ENCODE measurements at places on chromosomes 3 and 15.
A peak's percentile ranks its signal among the peaks of the same experiment; 100 is the strongest.

DNA sequence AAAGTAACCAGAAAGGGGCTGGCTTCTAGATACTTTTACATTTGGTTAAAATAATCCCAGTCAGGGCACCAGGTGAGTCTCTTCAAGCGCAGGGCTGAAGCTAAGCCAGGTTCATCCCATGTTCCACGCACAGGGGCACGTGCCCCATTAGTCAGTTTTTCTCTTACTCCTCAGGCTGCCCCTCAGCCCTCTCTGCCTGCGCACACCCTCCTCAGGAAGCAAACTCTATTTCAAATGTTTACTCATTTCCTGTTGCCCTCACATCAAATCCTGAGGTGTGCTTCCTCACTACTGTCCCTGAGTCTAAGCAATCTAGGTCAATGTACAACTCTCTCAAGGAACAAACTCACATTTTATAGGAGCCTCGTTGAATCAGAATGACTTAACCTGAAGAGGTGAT is 48.5 kb downstream of the THBS1 start:
- DNase-seq = no peak

- no peak for DNase-seq
Measured at GRCh38 chr3:54511766-54512365, 389.5 kb downstream of the CACNA2D3 start.

DNA sequence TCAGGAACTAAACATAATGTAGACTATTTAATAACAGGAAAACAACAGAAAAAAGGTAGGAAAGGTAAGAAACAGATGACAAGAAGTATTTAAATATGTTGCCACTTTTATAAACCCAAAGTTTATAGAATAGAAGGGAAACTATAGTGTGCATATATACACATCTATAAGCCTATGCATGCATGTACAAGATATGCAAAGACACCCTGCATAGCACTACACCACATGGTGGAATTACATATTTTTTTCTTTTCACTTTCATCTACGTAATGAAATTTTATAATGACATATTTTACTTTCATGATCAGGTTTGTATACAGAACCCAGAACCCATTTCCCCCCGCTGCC is 136.8 kb downstream of the MEX3B start:
- no peak for DNase-seq

- DNase-seq = no peak
Measured at GRCh38 chr3:42118762-42119361, 27.7 kb downstream of the TRAK1 start.

DNA sequence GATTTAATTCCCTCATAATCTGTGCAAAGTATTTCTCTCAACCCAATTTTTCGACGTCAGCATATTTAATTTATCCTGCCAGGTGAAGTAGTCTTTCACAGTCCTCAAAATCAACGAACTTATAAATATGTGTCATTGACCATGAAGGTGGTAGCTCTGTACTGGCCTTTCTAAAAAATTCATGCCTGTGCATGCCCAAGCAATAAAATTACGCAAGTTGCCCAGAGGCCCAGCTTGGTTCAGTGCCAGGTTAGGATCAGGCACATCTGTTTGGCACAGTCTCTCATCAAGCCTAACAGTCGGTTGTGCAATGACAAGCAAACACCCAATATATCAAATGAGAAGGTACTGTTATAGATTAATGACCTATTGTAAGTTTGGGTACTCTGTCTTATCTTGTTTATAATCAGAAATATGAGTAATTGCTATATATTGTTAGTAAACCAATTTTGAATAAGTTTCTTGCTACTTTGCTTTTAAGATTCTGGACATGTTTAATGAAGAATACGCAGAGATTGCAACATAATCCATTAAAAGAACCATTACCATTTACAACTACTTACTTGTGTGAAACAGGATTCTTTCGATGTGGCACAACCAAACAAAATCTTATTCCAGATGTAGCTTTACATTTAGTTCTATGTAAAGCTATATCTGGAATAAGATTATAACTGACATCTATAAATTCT is 159.0 kb upstream of the IL12A start:
- DNase-seq = peak; percentile 95

DNA sequence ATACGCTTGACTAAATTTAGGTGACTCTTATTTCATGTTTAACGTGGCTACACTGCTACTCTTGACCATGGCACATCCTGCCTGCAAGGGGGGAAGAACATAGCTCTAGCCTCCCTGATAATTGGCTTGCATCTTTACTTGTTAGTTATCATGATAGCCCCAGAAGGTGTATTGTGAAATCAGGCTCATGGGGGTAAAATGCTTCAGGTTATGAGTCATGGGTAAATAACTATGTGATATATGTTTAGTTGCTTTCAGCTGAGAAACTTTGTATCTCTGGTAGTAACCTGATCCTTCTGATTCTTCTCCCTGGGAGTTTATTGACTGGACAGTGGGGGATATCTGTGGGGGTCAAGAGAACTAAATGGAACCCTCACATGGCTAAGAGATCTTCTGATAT is 660.8 kb upstream of the UBE2E2 start:
- no peak for DNase-seq

DNA sequence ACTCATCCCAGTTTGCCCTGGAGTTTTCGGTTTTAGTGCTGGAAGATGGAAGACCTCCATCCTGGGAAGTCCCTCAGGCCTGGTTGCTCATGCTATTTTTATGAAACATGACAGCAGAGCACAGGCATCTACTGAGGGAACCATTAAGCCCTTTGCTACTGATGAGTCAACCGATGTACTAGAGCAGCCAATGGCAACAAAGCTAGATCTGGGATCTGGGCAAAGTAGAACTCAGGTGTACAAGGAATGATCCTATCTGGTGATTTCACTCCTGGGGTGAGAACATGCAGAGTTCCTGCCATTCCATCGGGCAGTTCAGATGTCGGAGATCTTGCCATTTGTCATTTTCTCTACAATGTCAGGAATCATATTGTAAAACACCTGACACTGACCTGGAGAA is 166.2 kb upstream of the NSMCE3 start:
- no peak for DNase-seq

- DNase-seq = no peak
Measured at GRCh38 chr3:149368674-149369497, 8.6 kb downstream of the TM4SF1 start.

DNA sequence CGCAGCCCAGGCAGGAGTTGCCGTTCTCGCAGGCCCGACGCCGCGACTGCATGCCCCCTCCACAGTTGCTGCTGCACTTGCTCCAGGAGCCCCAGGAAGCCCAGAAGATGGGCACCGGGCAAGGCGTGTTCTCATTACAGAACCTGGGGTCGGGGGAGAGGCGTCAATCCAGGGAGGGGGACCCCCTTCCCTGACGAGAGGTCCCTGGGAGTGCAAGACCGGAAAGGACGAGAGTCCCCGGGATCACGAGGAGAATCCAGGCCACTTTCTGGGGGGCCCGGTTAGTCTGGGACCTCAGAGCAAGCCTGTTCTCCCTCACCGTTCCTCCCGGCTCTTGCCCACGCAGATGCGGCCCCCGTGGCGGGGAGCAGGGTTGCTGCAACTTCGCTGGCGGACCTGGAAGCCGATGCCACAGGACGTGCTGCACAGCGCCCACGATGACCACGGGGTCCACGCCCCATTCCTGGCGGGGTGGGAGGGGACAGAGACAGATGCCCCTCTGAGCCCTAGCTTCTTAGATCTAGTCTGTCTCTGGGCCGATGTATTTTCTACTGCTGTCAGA is 113.9 kb downstream of the SEMA5B start:
- DNase-seq = no peak

DNA sequence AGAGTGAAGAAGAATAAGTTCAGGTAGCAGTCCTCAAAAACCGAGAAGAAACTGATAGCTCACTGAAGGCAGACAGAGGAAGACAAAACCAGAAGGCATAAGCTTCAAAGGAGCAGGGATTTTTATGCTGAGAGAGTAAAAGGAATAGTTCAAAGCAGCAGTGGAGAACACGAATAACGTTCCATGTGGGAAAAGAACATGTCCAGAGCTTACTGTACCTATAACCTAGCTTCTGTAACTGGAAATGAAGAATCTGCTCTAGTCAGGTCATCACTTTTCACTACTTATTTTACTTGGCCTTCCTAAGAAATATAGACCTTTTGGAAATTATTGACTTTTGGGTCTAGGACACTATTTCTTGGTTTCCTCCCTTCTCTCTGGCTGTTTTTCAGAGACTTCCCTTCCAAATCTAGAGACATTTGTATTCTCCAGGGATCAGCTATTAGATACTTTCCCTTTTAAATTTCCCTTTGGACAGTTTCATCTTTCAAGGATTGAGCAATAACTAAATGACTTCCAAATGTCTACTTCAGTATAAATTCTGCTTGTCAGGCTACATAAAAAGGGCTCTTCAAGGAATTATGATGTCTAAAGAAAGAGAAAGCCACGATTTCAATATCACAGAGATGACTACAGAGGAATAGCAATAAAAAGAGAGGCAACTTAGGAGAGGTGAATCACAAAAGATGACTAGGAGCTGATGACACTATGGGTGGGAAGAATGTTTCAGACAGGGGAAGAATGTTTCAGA is 46.7 kb downstream of the UBE3A start:
- peak; percentile 87 for DNase-seq

GRCh38 chr3:116939091-116939490 is 229.5 kb downstream of the TUSC7 start:
- DNase-seq = no peak

GRCh38 chr3:149235599-149236424 is 14.2 kb upstream of the CP start:
- no peak for DNase-seq

GRCh38 chr15:45112591-45113379 is 1.2 kb downstream of the DUOX2 start:
- no peak for DNase-seq

- no peak for DNase-seq
Measured at GRCh38 chr3:46859001-46859710, 4.1 kb downstream of the MYL3 start.

- DNase-seq = peak; percentile 27
Measured at GRCh38 chr3:77414881-77415280, 375.0 kb downstream of the ROBO2 start.

DNA sequence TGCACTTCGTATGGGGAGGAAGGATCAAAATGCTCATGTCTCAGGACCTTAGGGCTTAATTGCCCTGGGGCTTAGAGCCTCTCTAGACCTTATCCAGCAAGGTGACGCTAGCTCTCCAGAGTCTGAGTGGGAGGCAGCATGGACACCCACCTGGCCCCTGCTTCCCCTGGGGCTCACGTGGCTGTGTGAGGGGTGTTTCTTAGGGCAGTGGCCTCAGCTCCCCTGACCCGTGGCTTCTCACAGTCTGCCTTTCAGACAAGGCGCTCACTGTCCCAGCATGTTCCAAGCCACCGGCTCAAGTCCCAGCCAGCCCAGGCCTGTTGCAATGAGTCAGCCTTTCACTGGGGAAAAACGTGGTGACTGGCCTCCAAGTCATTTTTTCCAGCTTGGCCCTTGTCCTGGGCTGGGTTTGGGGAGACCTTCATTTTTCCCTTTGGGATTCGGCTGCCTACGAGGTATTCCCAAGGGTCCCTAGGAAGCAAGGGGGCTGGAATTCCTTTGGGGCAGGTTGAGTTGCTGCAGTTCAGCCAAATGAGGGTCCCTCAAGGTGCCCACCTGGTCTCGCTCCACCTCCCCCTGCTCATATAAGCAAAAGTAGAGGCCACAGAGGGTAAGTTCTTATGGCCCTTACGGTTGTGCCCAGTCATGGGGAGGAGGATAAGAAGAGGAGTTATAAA is 15.7 kb downstream of the BHLHE40 start:
- peak; percentile 78 for DNase-seq

DNA sequence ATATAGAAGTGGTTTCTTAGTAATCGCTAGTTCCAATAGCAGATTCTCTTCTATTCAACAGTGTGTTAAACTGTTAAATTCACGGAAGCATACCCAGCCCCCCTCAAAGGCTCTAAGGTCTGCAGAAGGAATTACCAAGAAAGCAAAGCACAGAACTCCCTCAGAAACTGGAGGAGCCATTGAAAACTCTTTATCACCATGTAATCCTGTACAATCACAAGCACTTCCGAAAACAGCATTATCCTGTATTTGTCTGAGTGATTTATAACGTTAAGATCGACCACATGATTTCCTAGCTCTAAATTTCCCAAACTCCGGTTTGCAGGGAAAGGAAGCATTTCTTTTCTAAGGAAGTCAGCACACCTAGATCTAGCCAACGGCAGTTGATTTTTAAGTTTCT is 20.0 kb downstream of the MYO1E start:
- DNase-seq = no peak
